Dermis microvascular lymphatic vessel endothelial cell (primary cell): ENCODE measurements at places on chromosomes 13 and 19.

GRCh38 chr13:91401920-91402319 lies 3.5 kb downstream of the GPC5 start:
- DNase-seq: no peak

- DNase-seq: no peak
Measured at GRCh38 chr19:29326351-29326750, 113.4 kb upstream of the UQCRFS1 start.

GRCh38 chr19:10471909-10472308 lies 31.2 kb downstream of the KEAP1 start:
- no peak for DNase-seq

GRCh38 chr19:42497492-42498168 lies 30.7 kb downstream of the CEACAM1 start:
- no peak for DNase-seq

DNA sequence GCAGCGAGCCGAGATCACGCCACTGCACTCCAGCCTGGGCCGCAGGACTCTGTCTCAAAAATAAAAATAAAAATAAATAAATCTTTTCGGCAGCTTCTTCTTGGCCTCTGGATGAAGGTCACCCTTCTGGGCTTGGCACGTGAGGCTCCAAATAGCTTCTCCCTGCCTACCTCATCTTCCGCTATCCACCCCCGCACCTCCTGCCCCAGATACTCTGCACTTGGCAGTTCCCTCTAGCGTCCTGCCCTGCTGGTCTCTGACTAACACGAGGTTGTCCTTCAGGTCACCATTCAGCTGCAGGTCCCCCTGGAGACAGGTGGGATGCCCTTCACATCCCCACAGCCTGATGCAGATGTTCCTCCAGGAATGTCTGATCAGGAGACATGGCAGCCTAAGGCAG lies 8.5 kb upstream of the CCL25 start:
- DNase-seq: no peak

GRCh38 chr19:52248241-52248640 lies 21.1 kb upstream of the ZNF766 start:
- DNase-seq: peak; percentile 17

GRCh38 chr13:100510208-100510957 lies 78.2 kb downstream of the GGACT start:
- no peak for DNase-seq

GRCh38 chr13:66264971-66265370 lies 965.2 kb downstream of the PCDH9 start:
- DNase-seq: no peak
